Mesothelial cell of epicardium (in vitro differentiated cells): ENCODE measurements at places on chromosomes 6 and 20.

DNA sequence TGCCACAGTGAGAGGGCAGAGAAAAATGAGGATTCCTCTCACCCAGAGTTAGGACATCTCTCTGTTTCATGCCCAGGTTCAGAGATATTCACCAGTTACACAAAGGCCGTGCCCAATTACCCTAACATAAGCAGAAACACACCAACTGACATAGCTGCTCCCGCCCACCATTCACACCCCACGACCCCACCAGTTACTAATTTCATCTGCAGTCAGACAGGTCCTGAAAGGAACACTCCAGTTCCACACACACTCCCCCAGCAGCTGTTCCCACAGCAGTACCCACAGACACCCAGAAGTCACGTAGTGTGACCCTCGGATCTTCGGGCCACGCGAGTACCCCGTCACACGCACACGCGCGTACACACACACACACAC lies 532 bp downstream of the TMEM74B start:
- no peak for DNase-seq

- DNase-seq = no peak
Observed at GRCh38 chr6:108822401-108822800, 25.8 kb upstream of the ARMC2 start.

- DNase-seq = no peak
Observed at GRCh38 chr6:14406614-14407331, 289.2 kb downstream of the CD83 start.

- DNase-seq = no peak
Observed at GRCh38 chr6:11912420-11912819, 99.7 kb upstream of the HIVEP1 start.

DNA sequence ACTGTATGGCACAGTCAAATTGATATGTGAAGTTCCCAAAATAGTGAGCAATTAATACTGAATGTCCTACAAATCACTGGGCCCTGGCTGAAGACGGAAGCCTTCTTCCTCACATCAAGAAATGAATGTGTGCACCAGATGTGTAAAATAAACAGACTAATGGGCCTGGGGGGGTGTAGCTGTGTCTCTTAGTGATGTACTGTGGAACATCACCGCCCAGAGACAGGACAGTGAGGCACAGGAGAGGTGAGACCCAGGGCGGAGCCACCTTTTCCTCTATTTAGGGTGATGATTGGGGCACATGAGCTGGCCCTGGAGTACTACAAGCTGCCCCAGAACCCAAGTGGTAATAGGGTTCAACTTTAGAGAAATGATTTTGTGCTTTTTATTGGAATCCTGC lies 368.5 kb upstream of the ARID1B start:
- no peak for DNase-seq

DNA sequence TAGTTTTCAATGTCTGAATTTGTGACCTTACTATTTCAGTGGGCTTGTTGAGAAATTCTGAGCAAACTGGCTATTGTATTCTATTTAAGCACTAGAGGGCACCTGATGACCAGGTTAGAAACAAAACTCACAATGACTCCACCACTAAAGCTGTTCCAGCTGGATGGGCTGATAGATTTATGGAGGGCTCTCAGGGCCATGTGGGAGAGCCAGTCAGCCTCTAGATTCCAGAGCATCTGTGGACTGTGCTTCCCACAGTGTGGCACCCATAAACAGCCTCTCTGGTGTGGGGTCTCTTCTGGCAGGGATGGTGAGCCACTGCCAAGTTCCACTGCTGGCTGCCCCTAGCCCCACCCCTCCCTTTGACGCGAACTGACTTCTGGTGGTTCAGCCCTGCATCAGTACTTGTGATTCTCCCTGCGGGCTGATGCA lies 29.2 kb downstream of the C6orf58 start:
- DNase-seq = peak; percentile 38

DNA sequence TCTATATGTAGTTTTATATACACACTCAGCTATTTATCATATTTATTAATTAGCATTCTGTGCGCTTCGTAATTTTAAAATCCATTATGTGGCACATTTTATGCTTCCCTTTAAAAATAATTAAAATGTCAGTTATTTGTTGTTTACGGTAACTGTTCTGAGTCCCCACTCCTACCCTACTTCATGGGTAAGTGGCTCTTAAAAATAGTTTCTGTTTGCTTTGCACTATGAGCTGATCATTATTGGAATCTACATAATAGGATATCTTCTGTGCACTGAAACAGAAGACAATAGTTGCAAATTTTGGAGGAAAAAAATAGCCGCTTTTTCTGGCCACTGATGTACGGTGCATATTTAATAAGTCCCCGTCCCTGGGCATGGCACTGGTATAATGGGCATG lies 25.2 kb downstream of the LCA5 start:
- no peak for DNase-seq

GRCh38 chr6:88683734-88684133 lies 279.7 kb downstream of the RNGTT start:
- DNase-seq = no peak

- no peak for DNase-seq
Observed at GRCh38 chr6:11430036-11430435, 107.5 kb upstream of the TMEM170B start.

GRCh38 chr6:145814501-145815308 lies at the start of gene FBXO30:
Gene FBXO30, minus strand, starts transcription at chr6:145814795. Its CDS starts 8,390 bp downstream, at chr6:145806405.
- DNase-seq = peak; percentile 87

- DNase-seq = peak; percentile 26
Observed at GRCh38 chr6:130322673-130323268, 43.0 kb upstream of the TMEM200A start.

GRCh38 chr20:40692240-40693011 lies 3.4 kb upstream of the MAFB start:
- no peak for DNase-seq

GRCh38 chr20:34452281-34452982 lies 63.8 kb upstream of the DYNLRB1 start:
- DNase-seq = no peak

DNA sequence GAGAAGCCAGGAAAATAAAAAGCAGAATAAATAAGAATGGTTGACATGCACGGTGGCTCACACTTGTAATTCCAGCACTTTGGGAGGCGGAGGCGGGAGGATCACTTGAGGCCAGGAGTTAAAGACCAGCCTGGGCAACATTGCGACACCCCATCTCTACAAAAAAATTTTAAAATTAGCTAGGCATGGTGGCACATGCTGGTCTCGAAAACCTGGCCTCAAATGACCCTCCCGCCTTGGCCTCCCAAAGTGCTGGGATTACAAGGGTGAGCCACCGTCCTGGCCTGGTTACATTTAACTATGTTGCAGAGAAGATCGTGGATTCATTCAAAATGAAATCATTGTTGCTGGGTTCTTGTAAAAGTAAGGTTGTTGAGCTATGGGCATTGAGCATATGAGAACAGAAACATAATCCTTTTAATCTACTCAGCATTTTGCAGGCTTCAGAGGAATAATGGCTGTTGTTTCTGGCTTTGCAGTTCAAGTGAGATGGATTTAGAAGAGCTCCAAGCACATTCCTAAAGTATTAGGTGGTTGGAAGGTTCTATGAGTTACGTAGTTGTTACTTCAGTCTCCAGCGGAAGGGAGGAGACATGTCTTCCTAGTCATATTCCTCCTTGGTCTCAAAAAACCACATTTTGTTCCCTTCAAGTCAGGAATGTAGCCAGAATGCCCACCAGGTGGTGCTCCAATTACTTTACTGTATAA lies 45.6 kb upstream of the RAB23 start:
- DNase-seq = no peak

GRCh38 chr6:13872681-13873080 lies 52.1 kb upstream of the RNF182 start:
- DNase-seq = no peak

GRCh38 chr6:33160728-33161344 lies 31.4 kb downstream of the COL11A2 start:
- DNase-seq = no peak

DNA sequence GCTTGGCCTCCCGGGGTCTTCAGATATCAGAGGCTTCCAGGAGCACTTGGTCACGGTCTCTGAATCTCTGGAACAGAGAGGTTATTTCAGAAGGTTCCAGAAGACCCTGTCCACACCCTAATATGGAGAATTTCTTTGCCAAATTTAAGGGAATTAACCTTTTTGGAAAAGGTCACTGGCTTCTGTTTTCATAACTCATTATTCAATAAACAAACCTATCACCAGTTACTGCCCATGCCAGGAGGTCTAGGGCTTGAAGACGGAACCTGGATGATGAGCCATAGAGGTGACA lies 507 bp upstream of the CST4 start:
- DNase-seq = no peak

GRCh38 chr20:63978319-63979228 lies 868 bp downstream of the SAMD10 start:
- peak; percentile 79 for DNase-seq

- DNase-seq = peak; percentile 57
Observed at GRCh38 chr20:10672624-10673127, 1.1 kb downstream of the JAG1 start.

GRCh38 chr6:42960243-42961019 lies at the start of gene GNMT:
Gene GNMT, plus strand, starts transcription at chr6:42960754. Its CDS starts 14 bp downstream, at chr6:42960768.
- peak; percentile 76 for DNase-seq
